CD8-positive, alpha-beta T cell (primary cell): ENCODE measurements at places on chromosomes 1 and 21. TPM values are rescaled to one million over a fixed set of nuclear protein-coding genes. Genes with fewer than 3 reads are reported as not detected.

ANKRD35 gene
- not detected for total RNA-seq

SLC2A5 gene
- not detected for total RNA-seq

IRF2BP2 gene
- total RNA-seq: 707 TPM

AMPD1 gene
- total RNA-seq: not detected

KLHDC7A gene
- not detected for total RNA-seq

KIRREL1 gene
- total RNA-seq: not detected

WNT3A gene
- total RNA-seq: 0.14 TPM

PLA2G2F gene
- not detected for total RNA-seq

UBR4 gene
- 148 TPM for total RNA-seq

SH3BGR gene
- not detected for total RNA-seq

CFAP45 gene
- total RNA-seq: 7.1 TPM
